ENCODE measurements at places on chromosomes 5 and 9.

- DNase-seq = no peak
Measured at GRCh38 chr9:123484130-123484529, 128.1 kb downstream of the CRB2 start.

- no peak for DNase-seq
Measured at GRCh38 chr5:75200776-75201175, 35.9 kb downstream of the ANKRD31 start.

DNA sequence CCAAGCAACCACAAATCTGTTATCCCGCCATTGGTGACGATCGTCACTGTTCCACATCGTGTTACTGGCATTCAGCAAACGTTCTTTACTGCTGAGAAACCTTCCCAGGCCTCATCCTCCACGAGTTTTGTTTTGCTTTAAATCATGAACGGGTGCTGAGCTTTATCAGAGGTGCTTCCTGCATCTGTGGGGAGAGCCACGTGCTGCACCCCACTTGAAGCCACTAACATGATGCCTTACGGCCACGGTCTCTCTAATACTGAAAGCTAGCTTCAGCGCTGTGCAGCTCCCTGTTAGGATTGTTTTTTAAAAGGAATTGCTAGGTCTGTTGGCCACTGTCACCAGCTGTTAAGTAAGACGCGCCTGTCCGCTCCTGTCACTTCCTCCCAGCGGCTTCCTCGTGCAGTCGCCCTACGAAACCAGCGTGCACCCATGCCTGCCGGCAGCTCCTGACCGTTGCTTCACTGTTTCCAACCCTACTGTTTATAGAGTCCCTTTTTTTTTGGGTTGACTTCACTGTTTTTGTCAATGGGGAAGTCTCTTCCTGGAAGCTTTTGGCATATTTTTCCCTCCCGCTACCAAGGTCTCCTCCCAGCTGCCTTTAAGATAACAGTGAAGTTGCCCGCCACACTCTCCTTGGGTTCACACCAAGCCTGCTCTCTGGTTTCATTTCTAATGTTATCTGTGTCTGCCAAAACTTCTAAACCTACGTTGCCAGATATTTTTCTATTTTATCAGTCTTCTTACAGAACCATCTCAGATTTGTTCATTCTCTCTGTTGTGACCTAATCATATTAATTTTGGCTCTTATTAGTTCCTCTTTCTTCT, 20.3 kb downstream of the LPCAT1 start:
- no peak for DNase-seq

- DNase-seq = no peak
Measured at GRCh38 chr5:81908771-81909170, 63.1 kb upstream of the ATG10 start.

DNA sequence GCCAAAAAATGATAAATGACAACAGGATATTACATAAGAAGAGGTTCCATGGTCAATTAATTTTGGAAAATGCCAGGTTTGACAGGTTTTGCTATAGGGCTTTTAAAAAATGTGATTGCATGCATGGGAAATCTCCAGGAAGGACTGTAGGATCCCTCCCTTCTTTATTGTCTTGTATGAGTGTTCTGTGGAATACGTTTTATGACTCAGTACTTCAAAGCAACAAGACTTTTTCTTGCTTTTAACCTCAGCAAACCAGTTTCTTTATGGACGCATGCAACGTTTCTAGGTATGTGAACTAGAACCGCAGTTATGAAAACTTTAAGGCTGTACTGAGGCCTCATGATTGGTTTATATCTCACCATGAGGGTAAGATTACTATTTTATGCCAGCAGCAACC, 76.6 kb upstream of the NTRK2 start:
- DNase-seq = no peak

- no peak for DNase-seq
Measured at GRCh38 chr5:38681029-38681706, 124.7 kb upstream of the LIFR start.

GRCh38 chr5:53166183-53166495, 56.6 kb upstream of the MOCS2 start:
- no peak for DNase-seq

GRCh38 chr5:57358796-57359592, 123.6 kb downstream of the ACTBL2 start:
- no peak for DNase-seq

DNA sequence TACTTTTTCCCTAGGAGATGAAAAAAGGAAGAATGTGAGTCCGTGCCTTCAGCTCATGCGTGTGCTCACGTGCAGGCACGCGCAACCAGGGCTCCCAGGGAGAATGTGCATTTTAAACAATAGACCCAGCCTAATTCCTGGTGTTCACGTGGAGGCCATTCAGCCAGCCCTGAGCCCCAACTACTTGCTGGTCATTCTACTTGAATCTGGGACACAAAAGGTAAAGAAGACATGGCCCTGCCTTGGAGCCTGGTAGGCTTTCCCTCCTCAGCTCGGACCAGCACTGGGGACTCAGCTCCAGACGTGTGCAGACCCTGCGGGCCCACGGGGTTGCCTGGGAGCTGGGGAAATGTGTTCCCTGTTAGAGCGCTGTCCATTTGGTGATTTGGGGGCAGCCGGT, 125.5 kb downstream of the MVB12B start:
- no peak for DNase-seq

GRCh38 chr5:89930591-89931392, 478.8 kb downstream of the CETN3 start:
- DNase-seq = no peak

DNA sequence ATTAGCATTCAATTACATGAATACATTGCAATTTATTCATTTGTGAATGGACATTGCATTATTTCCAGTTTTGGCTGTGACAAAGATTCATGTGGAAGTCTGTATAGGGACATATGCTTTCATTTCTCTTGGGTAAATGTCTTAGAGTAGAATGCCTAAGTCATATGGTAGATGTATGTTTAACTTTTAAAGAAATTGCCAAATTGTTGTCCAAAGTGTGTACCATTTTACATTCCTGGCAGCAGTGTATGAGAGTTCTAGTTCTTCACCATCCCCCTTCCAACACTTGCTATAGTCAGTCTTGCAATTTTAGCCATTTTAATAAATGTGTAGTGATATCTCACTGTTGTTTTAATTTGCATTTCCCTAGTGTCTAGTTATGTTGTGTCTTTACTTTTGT, 122.2 kb downstream of the TMC1 start:
- no peak for DNase-seq

DNA sequence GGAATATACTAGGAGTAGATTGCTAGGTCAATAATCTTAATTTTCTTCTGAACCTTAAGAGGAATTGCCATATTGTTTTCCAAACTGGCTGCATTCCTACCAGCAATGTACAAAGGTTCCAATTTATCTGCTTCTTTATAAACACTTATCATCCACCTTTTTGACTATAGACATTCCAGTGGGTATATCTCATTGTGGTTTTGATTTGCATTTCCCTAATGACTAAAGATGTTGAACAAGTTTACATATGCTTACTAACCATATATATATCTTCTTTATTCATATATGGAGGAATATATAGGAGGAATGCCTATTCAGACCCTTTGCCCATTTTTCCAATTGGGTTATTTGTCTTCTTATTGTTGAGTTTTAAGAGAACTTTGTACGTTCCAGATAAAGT, 7.6 kb downstream of the DNAJC18 start:
- DNase-seq = no peak

GRCh38 chr9:26535151-26535550, 357.5 kb downstream of the CAAP1 start:
- no peak for DNase-seq

- DNase-seq = no peak
Measured at GRCh38 chr5:103371046-103371607, 112.6 kb downstream of the MACIR start.

- DNase-seq = no peak
Measured at GRCh38 chr5:96610747-96611146, 51.4 kb upstream of the CAST start.

- no peak for DNase-seq
Measured at GRCh38 chr5:170617533-170618490, 114.0 kb downstream of the KCNIP1 start.

- no peak for DNase-seq
Measured at GRCh38 chr5:135502836-135503520, 32.8 kb downstream of the NEUROG1 start.

DNA sequence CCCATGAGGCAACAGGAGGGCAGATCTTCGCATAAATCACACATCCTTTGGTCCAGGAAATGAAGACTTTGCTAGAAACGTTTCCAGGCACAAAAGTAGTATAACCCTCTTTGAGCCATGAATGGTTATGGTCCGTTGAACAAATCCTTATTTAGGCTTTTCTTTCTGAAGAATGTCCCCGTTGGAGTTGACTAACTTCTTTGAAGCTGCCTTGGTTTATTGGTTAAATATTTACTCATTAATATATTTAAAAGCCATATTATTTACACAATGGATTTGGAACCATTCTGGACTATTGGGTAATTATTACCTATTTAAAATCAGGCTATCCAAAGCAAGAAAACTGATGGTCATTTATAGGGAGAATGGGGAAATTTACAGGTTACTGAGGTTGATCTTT, 347.6 kb upstream of the SLC30A5 start:
- DNase-seq = no peak

- DNase-seq = no peak
Measured at GRCh38 chr5:10503997-10504793, 59.7 kb upstream of the ANKRD33B start.

DNA sequence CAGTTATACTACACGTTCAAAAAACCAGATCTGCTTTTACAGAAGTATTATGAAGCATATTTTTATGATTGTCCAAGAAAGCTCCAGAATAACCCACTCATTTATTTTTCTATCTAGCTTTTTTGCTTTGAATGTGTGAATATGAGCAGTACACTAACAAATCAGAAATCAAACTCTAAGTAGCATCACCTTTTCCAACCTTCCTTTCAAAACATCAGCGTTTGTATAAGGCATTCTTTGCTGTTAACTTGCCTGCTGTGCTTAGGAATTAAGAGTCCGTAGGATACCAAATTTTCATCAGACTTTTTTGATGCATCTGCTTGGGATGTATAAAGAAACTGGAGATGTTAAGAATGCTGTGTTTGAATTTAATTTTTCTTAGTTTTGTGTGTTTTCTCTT, 3.8 kb downstream of the TLE4 start:
- no peak for DNase-seq

- no peak for DNase-seq
Measured at GRCh38 chr5:14215901-14216300, 72.8 kb downstream of the TRIO start.

GRCh38 chr9:138098116-138098907, 220.7 kb downstream of the CACNA1B start:
- DNase-seq = no peak

DNA sequence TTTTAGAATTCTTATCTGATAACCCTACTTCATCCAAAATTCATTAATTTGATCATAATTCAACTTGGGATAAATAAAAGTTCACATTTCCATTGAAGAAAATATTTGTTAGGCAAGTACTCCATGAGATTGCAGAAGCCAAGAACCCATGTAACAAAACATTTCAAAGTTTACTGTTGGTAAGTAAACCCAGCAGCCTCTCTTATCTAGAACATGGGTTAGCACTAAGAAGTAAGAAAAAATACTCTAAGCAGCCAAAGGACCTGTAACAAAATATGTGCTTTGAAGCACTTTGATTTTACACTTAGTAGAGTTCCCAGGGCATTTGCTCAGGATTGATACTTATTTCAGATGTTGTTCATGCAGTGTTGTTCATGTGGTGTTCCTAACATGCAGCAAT, 8.7 kb downstream of the MAP3K1 start:
- no peak for DNase-seq

- peak; percentile 4 for DNase-seq
Measured at GRCh38 chr9:127170652-127171051, 48.2 kb upstream of the ANGPTL2 start.

DNA sequence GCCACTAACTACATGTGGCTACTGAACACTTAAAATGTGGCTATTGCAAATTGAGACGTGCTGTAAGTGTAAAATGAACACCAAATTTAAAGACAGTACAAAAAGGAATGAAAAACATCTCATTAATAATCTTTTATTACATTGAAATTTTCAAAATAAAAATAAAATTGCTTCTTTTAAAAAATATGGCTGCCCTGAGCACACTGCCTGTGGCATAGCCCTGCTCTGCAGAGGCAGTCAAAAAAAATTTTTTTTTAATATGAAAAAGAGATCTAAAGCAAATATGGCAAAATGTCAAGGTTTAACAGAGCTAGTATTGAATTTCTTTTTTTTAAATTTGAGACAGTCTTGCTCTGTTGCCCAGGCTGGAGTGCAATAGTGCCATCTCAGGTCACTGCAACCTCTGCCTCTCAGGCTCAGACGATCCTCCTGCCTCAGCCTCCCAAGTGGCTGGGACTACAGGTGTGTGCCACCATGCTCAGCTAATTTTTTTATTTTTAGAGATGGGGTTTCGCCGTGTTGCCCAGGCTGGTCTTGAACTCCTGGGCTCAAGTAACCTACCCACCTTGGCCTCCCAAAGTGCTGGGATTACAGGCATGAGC, 25.6 kb downstream of the CARNMT1 start:
- no peak for DNase-seq

GRCh38 chr5:76367623-76368371, 35.3 kb upstream of the IQGAP2 start:
- DNase-seq = no peak

GRCh38 chr5:18032744-18033143, 398.5 kb downstream of the TAF11L14 start:
- DNase-seq = no peak

DNA sequence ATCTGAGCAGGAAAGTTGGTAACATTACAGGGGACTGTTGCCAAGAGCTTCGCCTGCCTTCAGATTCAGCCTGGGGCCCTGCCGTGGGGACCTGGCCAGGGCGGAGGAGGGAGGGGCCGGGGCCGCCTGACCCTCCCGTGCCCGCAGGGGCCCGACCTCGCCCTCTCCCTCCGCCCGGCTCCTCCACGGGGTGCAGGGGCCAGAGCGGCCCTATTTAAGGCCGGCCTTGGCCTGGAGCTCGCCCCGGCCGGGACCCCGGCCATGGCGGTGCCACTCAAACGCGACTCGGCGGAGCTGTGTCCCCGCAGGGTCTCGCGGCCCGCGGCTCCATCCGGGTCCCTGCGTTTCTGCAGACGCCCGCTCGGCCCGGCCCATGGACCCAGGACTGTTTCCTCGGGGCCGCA, 757 bp downstream of the TMEM250 start:
- no peak for DNase-seq

- DNase-seq = peak; percentile 77
Measured at GRCh38 chr9:101736717-101737116, 1.7 kb downstream of the GRIN3A start.

DNA sequence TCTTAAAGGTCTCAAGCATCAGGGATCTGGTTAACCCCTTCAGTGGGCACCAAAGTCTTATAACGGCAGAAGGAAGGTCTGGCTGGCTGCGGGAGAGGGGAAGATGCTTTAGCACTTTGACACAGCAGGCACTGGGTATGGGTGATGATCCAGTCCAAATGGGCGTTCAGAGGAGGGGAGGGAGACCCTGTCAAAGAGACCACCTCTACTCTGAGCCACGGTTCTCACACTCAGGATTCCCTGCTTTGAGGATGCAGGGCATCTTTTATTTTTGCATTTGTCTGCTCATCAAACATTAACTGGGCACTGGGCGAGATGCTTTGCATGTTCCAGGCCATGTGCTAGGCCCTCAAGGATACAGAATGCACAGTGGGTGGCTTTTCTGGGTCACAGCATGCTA, 204.0 kb downstream of the DAB2IP start:
- DNase-seq = no peak

- no peak for DNase-seq
Measured at GRCh38 chr9:138117101-138117750, 239.6 kb downstream of the CACNA1B start.

- DNase-seq = peak; percentile 27
Measured at GRCh38 chr5:17443333-17444130, 54.5 kb upstream of the TAF11L2 start.

GRCh38 chr9:72322678-72323077, 42.3 kb downstream of the ZFAND5 start:
- no peak for DNase-seq

- no peak for DNase-seq
Measured at GRCh38 chr9:117775591-117775990, 71.4 kb downstream of the TLR4 start.
